ENCODE measurements at places on chromosomes 3 and 15.

GRCh38 chr3:98766924-98767323, 3.8 kb downstream of the ST3GAL6 start:
- DNase-seq = no peak

DNA sequence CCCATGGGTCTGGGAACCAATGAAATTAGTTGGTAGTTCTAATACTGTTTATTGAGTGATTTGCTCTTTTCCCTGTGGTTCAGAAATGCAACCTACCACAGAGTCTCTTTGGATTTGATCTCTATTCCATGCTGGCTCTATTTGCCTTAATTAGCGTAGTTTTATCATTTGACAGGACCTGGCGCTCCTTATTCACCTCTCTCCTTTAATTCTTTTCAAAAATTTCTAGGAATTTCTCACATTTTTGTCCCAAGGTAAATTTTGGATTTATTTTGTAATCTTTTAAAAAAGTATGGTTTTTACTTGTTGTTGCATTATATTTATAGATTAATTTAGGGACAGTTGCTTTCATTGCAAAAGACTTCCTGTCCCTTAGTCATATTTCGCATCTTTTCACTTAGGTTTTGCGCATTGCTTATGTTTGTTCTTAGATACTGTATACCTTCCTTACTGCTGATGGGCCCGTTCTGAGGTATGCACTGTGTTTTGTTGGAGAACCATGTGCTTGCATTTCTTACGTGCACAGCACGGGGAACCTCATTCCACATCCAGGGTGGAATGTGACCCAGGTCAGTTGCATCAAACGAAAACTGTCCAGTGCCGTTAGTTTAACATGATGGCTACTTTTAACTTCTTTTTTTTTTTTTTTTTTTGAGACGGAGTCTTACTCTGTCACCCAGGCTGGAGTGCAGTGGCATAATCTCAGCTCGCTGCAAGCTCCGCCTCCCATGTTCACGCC, 27.0 kb downstream of the SENP5 start:
- DNase-seq = no peak

DNA sequence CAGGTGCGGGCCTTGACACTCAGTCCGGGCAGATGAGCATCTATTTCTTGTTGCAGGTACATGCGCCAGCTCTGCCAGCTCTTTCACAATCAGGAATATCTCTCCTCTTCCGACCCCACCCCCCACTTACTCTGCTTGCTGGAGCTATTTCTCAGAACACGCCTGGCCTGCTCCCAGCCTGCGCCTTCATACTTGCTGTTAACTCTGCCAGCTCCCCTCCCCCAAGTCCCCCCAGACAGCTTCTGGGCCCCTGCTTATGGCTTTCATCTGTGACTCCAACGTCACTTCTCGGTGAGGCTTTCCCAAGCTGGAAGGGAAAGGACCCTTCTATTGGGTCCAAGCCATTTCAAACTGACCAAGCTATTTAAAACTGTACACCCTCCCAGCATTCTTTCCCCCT, 15.2 kb downstream of the MAGEF1 start:
- DNase-seq = no peak

- no peak for DNase-seq
These were observed 12.0 kb downstream of the ALDH1A2 start for GRCh38 chr15:58053315-58054153.

- DNase-seq = no peak
These were observed 28.6 kb downstream of the MAP2K5 start for GRCh38 chr15:67570875-67571647.

- DNase-seq = no peak
These were observed 397.9 kb downstream of the NTRK3 start for GRCh38 chr15:87858651-87859050.

GRCh38 chr3:139506766-139507165, 30.4 kb upstream of the RBP2 start:
- DNase-seq = no peak

- DNase-seq = no peak
These were observed at the start of gene ZNF385D for GRCh38 chr3:21750831-21751391. Gene ZNF385D, minus strand, starts transcription at chr3:21751210. Its CDS starts 294 bp downstream, at chr3:21750916.

GRCh38 chr15:95559875-95560394, 770.6 kb upstream of the NR2F2 start:
- DNase-seq = no peak

DNA sequence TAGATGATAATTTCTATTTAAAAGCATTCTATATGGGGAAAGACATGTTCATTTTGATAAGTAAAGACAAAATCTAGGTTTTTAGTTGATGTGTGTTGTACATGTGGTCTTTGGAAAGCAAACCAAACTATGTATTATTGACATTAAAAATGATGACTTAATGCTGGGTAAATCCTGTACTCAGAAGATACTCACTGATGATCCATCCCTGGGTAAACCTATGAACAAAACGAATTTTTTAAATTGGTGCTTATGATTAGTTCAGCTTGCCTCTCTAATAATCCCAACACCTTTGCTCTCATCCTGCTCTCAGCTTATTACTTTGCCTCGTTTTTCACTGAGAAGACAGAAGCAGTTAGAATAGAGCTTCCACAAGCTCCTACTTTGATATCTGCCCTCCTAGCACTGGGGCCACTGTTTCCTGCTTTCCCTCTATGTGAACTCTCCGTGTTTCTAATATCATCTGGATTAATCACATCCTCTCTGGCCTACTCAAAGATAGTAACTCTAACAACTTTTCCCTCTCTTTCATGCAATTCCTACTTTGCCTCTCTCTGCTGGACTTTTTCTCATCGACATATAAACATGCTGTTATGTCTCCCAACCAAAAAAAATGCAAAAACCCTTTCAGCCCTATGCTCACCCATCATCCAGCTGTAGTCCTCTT, 29.3 kb downstream of the RARRES1 start:
- no peak for DNase-seq

DNA sequence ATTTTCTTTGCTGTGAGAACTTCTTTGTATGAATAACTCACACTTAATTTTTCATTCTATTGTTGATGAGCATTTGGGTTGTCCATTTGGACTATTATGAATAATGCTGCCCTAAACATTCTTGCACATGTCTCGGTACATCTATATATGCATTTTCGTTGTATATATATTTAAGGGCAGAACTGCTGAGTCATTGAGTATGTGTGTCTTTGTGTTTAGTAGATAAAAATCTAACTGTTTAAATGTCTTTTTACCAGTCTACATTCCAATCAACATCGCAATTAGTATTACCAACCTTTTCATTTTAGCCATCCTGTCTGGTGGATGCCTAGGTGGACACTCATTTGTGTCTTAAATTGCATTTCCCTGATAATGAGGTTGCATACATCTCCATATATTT, 144.4 kb downstream of the UACA start:
- DNase-seq = no peak

DNA sequence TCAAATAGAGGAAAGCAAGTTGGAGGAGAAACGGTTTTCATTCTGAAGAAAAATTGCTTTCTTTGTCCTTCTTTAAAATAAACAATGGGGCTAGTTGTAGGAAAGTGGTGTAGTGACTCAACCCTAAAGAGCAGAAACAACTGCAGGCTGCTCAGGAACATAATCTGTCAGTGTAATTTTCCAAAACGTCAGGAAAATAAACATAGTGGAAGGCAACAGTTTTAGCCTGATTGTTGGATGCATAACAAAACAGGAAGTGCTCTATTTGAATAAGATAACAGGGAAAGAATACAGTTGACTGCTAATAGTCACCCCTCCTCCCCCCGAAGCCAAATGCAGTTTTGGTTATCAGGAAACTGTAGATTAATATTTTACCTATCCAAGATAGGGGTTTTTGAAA, 167.6 kb downstream of the ECT2 start:
- no peak for DNase-seq

GRCh38 chr3:28406241-28406640, 57.6 kb upstream of the AZI2 start:
- no peak for DNase-seq

- no peak for DNase-seq
These were observed 524.8 kb downstream of the TUSC7 start for GRCh38 chr3:117234331-117234730.

DNA sequence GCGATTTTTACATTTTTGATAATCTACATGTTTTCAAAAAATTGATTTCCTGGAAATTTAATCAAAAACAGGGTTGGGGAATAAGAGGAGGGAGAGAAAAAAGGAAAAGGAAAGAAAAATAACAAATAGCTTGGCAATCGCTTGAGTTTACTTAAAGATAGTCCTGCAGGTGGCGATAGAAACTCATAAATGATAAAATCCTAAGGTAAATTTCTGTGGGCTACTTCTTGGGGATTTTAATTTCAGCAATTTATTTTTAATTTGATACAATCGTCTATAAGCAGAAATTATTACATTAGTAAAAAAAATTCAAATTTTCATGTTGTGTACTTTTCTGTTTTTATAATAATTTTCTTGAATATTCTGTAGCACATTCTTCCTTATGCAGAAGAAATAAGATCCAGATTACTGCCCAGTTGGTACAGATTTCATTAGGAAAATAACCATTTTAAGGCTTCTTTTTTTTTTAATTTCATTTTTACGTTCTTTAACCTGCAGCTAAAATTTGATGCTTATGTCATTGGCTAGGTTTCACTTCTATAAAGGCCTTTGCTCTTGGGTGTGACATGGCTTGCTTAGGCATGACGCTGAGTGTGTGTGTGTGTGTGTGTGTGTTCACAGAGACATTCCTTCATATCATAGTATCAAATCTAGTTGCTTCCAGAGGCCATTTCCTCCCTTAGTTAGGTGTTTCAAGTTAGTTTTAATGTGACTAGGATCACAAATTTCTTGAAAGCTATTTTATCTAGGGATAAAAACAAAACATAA, 181.8 kb downstream of the MCTP2 start:
- DNase-seq = no peak

GRCh38 chr3:171704002-171704401, 106.3 kb downstream of the PLD1 start:
- DNase-seq = no peak

GRCh38 chr3:128324911-128325592, 141.6 kb downstream of the DNAJB8 start:
- no peak for DNase-seq

- DNase-seq = no peak
These were observed 55.2 kb downstream of the SPTSSB start for GRCh38 chr3:161316006-161316689.

- DNase-seq = no peak
These were observed 453.7 kb downstream of the ZNF385D start for GRCh38 chr3:21297304-21297703.

GRCh38 chr3:197197334-197197733, 101.1 kb downstream of the DLG1 start:
- no peak for DNase-seq

GRCh38 chr15:98012354-98012753, 51.9 kb downstream of the ARRDC4 start:
- no peak for DNase-seq

DNA sequence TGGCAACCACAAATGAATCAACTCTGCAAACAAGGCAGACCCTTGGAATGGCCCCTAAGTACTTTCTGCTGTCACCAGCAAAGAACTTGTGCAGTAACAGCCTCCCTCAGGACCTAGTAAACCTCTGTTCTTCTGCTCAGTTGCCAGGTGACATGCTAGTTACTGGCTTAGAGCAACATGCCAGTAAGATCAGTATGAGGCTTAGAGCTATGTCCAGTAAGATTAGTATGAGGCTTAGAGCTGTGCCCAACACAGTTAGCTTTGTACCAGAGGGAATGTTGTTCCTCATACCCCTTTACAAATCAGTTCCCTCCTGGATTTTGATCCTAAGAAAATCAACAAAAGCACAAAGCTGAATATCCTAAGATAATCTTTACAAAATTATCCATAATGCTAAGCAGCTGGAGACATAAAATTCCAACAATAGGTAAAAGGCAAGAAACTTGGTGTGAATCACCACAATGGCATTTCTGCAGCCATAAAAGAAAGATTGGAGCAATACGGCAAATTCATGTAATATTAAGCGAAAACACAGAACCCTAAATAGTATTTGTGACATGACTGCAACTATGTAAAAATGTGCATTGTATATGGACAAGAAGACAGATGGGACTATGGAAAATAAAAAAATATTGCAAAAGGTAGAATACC, 107.3 kb upstream of the LPP start:
- no peak for DNase-seq

GRCh38 chr15:70806992-70807712, 43.8 kb upstream of the UACA start:
- no peak for DNase-seq

DNA sequence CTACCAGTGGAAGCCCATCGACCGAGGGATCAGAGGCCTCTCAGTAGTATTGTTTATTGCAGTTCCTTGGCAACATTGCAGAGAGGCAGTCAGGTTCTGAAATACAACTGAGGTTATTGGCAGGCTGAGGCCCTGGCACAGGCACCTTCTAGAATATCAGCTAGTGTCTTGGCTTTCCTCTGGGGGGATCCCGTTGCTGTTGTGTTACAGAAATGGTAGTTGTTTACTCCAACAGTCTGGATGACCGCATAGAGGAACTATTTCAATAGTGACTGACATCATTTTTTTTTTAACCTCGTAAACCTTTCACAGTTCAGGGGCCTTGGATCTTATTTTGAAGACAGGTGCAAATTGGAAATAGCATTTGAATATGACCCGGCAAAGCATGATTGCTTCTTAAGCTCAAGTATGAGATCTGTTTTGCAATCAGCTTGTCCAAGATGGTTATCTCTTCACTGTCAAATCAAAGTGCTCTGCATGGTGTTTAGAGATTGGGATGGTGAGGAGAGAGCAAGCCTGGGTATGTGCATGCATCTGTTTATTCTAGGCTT, 63.9 kb downstream of the PGPEP1L start:
- DNase-seq = no peak

DNA sequence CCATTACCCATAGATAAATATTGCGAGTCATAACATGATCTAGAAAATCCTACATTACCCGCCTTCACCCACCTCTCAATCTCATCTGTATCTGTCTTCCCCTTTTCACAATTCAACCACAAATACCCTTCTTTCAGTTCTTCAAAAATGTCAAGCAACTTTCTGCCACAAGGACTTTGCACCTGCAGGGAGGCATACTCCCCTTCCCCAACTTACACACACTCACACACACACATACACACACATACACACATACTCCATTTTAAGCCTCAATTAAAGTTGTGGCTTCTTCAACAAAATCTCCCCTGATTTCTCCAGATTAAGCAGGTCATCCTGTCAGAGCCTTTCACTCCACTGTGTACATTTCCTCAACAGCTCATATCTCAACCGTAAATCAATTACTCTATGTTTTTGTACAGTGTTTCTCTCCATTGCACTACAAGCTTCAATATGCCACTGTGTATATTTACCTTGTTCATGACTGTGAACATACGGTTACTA, 33.1 kb upstream of the CCDC50 start:
- no peak for DNase-seq

- no peak for DNase-seq
These were observed 74.1 kb upstream of the PRR23C start for GRCh38 chr3:139118835-139119234.

GRCh38 chr3:143084856-143085731, 34.5 kb upstream of the CHST2 start:
- DNase-seq = no peak

GRCh38 chr15:64843991-64844390, 2.3 kb downstream of the PLEKHO2 start:
- DNase-seq = no peak
